ENCODE measurements at places on chromosomes 6 and 20.

DNA sequence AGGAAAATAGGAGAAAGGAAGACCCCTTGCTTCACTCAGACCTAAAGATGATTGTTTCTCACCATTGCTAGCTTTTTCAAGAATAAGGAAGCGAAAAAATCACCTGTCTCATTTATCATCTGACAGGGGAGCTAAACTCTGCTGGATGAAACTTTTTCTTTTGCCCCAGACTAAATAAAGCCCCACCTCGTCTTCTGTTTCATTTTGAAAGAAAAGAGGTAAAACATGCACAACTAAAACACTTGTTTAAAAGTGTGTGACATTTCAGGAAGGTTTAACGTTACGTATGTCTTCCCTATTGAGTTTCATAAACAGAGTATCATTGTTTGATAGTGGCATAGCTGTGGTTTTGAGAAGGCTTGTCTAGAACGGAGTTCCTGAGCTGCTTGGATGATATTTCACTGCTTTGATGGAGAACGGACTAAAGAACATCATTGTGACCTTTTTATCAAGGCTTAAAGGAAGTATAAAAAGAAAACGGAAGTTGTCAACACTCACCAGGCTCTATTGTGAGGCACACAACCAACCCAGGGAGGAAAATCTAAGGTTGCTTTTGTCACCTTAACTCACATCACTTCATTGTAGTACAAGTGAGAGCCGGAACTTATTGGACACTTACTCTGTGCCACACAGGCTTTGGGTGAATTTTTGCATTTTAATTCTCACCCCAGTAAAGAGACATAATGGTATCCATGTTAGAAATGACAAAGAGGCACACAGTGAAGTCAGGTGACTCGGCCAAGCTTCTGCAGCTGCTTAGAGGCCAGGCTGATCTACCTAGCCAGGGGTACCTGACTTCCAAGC, 29.5 kb downstream of the TSHZ2 start:
- H3K4me1 ChIP-seq, result no peaks in the 10 kb centered on the region
- no peaks in the 10 kb centered on the region for H3K36me3 ChIP-seq
- no peaks in the 10 kb centered on the region for H3K27me3 ChIP-seq
- no peak overlapping the region for H3K4me3 ChIP-seq
- no peak overlapping the region for H3K27ac ChIP-seq

DNA sequence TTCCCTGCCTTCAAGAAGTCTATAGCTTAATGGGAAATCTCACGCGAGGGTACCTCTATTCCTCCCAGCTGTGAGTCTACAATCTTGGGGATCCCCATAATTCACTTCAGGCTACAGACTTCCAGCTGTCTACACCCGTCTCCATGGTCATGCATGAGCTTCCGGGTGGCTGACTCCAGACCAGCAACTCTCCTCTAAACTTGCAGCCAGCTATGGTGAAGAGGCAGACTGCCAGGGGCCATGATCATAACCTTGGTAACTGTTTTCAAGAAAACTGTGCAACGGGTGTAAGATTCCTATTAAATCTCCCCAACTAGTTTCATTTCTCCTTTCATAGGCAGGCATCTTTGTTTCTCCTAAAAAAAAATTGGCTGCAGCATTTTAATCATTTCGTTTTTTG, 534.4 kb upstream of the CHD6 start:
- H3K4me1 ChIP-seq, result no peaks in the 10 kb centered on the region
- H3K4me3 ChIP-seq, result no peak overlapping the region
- DNase-seq, result no peak
- H3K27me3 ChIP-seq, result no peaks in the 10 kb centered on the region
- no peak overlapping the region for H3K27ac ChIP-seq

DNA sequence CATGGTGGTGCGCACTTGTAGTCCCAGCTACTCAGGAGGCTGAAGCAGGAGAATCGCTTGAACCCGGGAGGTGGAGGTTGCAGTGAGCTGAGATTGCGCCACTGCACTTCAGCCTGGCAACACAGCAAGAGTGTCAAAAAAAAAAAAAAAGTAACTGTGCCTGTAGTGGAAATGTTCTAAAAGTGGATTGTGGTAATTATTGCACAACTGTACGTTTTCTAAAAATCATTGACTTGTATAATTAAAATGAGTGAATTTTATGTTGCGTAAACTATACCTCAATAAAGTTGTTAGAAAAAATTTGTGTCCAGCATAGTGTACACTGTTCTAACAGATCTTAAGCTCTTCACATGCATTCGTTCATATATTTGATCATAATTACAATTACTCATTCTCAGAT, 5.5 kb downstream of the SEC23B start:
- H3K4me1 ChIP-seq, result peaks cover 57% of the 10 kb centered on the region
- no peak overlapping the region for H3K4me3 ChIP-seq
- peaks cover 23% of the 10 kb centered on the region for H3K36me3 ChIP-seq
- H3K27ac ChIP-seq, result peak overlapping the region; percentile 60
- no peaks in the 10 kb centered on the region for H3K27me3 ChIP-seq

DNA sequence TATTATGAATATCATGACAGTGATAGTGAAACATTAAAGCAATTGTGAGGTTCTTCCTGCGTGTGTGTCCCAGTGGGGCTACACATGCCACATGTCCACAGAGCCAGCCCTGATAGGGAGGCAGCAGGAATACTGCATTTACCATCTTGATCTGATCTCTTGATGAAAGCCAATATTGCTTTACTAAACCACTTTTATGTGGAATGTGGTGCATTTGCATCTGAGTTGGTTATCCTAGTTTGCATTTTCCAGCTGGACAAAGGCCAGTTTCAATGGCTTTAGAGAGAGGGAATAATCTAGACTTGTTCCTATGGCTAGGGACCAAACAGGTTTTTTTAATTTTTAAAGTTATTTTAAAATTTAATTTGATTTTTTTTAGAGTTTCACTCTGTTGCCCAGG, 216.3 kb upstream of the FERMT1 start:
- no peaks in the 10 kb centered on the region for H3K27me3 ChIP-seq
- H3K4me3 ChIP-seq, result no peak overlapping the region
- H3K36me3 ChIP-seq, result no peaks in the 10 kb centered on the region
- no peaks in the 10 kb centered on the region for H3K4me1 ChIP-seq

DNA sequence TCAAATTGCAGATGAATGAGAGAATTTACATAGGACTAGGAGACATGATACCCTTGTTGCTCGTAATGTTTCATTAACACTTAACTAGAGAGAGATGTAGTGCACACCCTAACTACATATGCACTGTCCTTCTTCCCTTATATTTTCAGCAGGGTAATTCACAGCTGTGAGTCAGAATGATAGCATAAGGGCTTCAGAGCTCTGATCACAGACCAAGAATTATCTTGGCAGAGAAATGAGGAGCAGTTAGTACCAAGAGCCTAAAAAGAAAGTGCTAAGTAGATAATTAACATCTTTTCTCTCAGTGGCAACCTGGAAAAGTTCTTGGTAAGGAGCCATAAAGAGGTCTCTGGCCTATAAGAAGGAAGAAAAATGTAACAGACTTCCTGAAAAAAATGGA, 35.8 kb downstream of the GRIK2 start:
- no peaks in the 10 kb centered on the region for H3K27me3 ChIP-seq
- H3K36me3 ChIP-seq, result no peaks in the 10 kb centered on the region
- H3K4me3 ChIP-seq, result no peak overlapping the region
- no peak for DNase-seq

DNA sequence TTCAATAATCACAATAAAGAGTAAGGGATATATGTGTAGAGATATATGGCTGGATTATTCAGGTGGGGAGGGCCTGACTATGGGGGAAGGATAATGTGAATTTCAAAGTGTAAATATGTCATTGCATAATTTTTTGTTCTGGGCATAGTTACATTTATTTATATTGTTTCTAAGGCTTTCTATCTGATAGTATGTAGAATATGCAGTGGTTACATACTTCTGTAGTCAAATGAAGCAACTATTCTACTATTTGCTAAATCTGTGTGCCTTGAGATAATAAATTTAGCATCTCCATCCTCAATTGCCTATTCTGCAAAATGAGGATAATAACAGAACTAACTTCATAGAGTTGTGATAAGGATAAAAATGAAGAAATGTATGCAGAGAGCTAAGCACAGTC, 359.2 kb downstream of the CDKAL1 start:
- no peak for DNase-seq
- no peaks in the 10 kb centered on the region for H3K4me1 ChIP-seq
- H3K27ac ChIP-seq, result no peak overlapping the region
- no peak overlapping the region for H3K4me3 ChIP-seq

- no peaks in the 10 kb centered on the region for H3K36me3 ChIP-seq
- peaks cover 16% of the 10 kb centered on the region for H3K4me1 ChIP-seq
- H3K4me3 ChIP-seq, result no peak overlapping the region
- DNase-seq, result no peak
- no peak overlapping the region for H3K27ac ChIP-seq
These were observed 3.1 kb downstream of the RAET1G start for GRCh38 chr6:149919834-149920225.

DNA sequence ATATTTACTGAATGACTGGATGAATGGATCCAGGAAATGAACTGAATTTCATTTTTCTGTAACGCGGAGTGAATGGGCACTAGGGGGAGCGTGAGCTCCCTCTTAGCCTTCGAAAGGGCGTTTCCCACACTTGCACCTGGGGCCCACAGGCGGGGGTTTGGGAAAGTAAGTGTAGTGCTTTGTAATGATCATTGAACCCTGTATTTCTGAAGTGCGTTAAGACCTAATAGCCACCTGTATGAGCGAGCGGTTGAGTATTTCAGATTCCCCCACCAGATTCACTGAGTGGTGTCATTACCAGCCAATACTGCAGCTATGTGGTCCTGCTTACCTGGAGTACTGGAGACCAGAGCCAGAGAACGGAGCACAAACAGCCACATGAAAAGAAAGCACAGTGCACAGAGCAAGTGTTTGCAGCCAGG, 10.5 kb downstream of the SYTL3 start:
- no peaks in the 10 kb centered on the region for H3K27me3 ChIP-seq
- no peak overlapping the region for H3K4me3 ChIP-seq
- peaks cover 66% of the 10 kb centered on the region for H3K4me1 ChIP-seq
- no peak overlapping the region for H3K27ac ChIP-seq

- no peak for DNase-seq
- H3K4me3 ChIP-seq, result no peak overlapping the region
- no peaks in the 10 kb centered on the region for H3K36me3 ChIP-seq
- H3K4me1 ChIP-seq, result peaks cover 34% of the 10 kb centered on the region
- no peaks in the 10 kb centered on the region for H3K27me3 ChIP-seq
- H3K27ac ChIP-seq, result no peak overlapping the region
These were observed 34.4 kb upstream of the GCLC start for GRCh38 chr6:53579338-53579737.

GRCh38 chr6:49552596-49552995, 2.1 kb downstream of the C6orf141 start:
- H3K27ac ChIP-seq, result no peak overlapping the region
- peaks cover 37% of the 10 kb centered on the region for H3K27me3 ChIP-seq

DNA sequence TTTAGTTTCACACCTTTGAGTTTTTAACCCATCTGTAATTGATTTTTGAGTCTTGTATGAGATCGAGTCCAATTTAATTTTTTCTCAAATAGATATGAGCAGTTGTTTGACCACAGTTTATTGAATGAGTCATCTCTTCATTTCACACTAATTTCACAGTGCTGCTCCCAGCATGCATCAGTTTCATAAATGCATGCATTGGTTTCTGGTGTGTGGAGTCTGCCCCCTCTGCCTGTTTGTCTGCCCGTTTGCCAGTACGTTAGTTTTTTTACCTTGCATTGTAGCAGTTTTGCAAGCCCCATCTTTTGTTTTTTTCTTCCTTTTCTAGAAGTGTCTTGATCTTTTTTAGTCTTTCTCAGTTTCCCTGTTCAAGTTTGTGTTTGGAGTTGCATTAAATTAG, 11.9 kb downstream of the SLX4IP start:
- H3K27ac ChIP-seq, result no peak overlapping the region
- H3K36me3 ChIP-seq, result no peaks in the 10 kb centered on the region
- no peak overlapping the region for H3K4me3 ChIP-seq
- H3K4me1 ChIP-seq, result peaks cover 17% of the 10 kb centered on the region
- DNase-seq, result peak; percentile 33

GRCh38 chr6:112879920-112880413, 532.8 kb downstream of the RFPL4B start:
- DNase-seq, result no peak
- H3K36me3 ChIP-seq, result no peaks in the 10 kb centered on the region
- no peaks in the 10 kb centered on the region for H3K4me1 ChIP-seq
- H3K27ac ChIP-seq, result no peak overlapping the region

GRCh38 chr6:170475118-170475517, 78.0 kb downstream of the PSMB1 start:
- H3K36me3 ChIP-seq, result no peaks in the 10 kb centered on the region
- no peak overlapping the region for H3K27ac ChIP-seq
- no peak overlapping the region for H3K4me3 ChIP-seq
- H3K27me3 ChIP-seq, result no peaks in the 10 kb centered on the region

- DNase-seq, result no peak
- H3K27me3 ChIP-seq, result no peaks in the 10 kb centered on the region
- H3K4me1 ChIP-seq, result no peaks in the 10 kb centered on the region
- H3K27ac ChIP-seq, result no peak overlapping the region
- H3K36me3 ChIP-seq, result no peaks in the 10 kb centered on the region
- no peak overlapping the region for H3K4me3 ChIP-seq
These were observed 27.9 kb upstream of the EEF1A1 start for GRCh38 chr6:73548458-73549446.

- no peak overlapping the region for H3K4me3 ChIP-seq
- H3K4me1 ChIP-seq, result no peaks in the 10 kb centered on the region
- H3K27ac ChIP-seq, result no peak overlapping the region
- no peaks in the 10 kb centered on the region for H3K36me3 ChIP-seq
- H3K27me3 ChIP-seq, result no peaks in the 10 kb centered on the region
These were observed 61.8 kb downstream of the BTBD3 start for GRCh38 chr20:11979306-11979990.

- peak; percentile 66 for DNase-seq
- H3K4me1 ChIP-seq, result peaks cover 20% of the 10 kb centered on the region
- peak within 1 kb of the TSS; percentile 87 for H3K27ac ChIP-seq
- H3K36me3 ChIP-seq, result no peaks in the 10 kb centered on the region
These were observed at the start of gene DDO for GRCh38 chr6:110415086-110415916. TSS of gene DDO (minus strand) at chr6:110415575. CDS start at chr6:110413462, 2,113 bp downstream.

- H3K27me3 ChIP-seq, result no peaks in the 10 kb centered on the region
- no peak overlapping the region for H3K27ac ChIP-seq
- peaks cover 14% of the 10 kb centered on the region for H3K4me1 ChIP-seq
- no peak overlapping the region for H3K4me3 ChIP-seq
- peaks cover 13% of the 10 kb centered on the region for H3K36me3 ChIP-seq
- DNase-seq, result no peak
These were observed 49.4 kb downstream of the PIGU start for GRCh38 chr20:34627458-34627857.

DNA sequence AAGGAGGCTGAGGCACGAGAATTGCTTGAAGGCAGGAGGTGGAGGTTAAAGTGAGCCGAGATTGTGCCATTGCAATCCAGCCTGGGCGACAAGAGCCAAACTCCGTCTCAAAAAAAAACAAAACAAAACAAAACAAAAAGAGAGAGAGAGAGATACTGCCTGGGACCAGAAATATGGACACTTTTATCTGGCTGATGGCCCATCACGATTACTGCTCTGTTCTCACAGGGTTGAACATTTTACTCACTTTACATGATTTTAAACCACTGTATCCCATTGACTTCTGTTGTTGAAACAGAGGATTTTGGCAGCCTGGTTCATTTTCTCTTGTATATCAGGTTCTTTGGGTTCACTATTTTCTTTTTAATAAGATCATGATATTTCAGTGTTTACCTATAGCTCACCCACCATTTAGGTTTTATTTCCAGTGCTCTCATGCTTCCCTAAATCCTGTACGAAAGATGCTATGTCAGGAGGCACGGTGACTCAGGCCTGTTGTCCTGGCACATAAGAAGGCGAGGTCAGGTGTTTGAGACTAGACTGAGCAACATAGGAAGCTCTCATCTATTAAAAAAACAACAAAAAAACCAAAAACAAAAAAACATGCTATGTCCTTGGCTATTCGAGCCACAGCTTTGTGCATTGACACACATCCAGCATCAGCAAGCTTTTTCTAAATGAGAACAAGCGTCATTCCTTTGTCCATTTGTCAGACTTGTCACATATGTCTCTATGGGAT, 34.5 kb upstream of the RREB1 start:
- no peaks in the 10 kb centered on the region for H3K27me3 ChIP-seq
- no peaks in the 10 kb centered on the region for H3K36me3 ChIP-seq
- peak overlapping the region; percentile 74 for H3K27ac ChIP-seq
